ENCODE measurements at places on chromosomes 3 and 15. TPM values are rescaled to one million over a fixed set of nuclear protein-coding genes. Genes with fewer than 3 reads are reported as not detected.

DNA sequence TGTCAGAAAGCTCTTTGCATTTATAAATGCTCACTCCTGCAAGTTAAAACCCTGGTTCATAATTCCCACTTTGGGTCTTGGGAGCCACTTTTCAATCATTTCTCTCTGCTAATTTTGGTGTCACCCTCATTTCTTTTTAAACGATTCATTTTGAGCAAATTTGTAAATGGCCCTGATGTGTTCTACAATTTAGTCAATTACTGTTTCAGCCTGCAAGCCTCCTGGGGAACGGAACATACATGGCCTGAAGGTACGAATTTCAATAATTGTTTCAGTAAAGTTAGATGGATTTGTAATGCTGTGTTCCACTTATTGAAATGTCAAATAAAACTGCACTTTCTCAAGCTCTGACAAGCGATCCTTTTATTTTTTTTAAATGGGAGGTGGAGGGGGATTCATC lies 43.2 kb downstream of the MAP2K5 start:
- DNase-seq: no peak

DNA sequence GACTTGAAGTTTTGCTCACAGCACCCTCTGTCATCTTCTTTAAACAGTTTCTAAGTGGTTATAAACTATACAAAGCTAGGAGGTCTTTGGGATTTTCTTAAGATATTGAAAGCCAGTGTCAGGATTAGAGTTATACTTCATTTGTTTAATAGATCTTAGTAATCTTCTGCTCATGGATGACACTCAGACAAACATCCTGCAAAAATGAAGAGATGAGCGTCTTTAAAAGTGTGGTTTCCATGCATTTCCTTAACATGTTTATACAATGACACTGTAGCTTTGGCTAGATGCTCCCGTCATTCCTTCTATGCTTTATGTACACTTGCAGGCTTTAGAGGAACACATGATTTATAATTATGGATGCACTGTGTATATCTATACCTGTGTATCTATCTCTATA lies 182.2 kb downstream of the NAALADL2 start:
- DNase-seq: no peak

GRCh38 chr3:197226179-197226578 lies 72.2 kb downstream of the DLG1 start:
- no peak for DNase-seq

DNA sequence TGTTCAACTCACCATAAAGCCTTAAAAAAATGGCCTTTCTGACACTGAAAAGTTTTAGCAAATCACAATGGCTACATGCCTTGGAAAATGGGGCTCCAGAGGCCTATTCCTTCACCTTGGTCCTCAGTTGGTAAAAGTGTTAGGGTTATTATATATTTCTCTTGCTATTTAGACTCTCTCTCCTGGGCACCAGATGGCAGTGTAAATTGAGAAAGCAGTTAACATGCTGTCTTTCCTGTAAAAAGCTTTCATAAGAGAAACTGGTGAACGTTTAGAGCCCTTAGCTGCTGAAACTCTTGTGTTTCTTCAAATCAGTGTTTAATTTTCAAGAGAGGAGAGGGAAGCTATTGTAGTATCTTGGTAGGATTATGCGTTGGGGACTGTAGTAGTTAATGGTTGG lies 89.9 kb downstream of the LRTM1 start:
- no peak for DNase-seq

DNA sequence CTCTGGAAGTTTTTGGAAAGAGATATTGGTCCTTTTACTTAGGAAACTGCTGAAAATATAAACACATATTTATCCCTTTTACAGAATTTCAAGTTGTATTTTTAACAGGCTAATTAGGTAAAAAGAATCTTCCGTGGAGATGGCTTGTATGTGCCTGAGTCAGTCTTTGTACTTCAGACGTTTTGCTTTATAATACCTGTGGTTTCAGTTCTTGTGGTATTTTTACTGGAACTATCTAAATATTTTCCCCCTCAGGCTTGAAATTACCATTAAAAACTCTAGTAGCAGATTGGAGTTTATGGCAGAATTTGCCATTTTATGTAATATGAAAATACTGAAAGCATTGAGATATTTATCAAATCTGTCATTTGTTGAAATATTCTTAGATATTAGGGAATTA lies 151.6 kb upstream of the CGNL1 start:
- no peak for DNase-seq

GRCh38 chr3:161406594-161407555 lies 35.6 kb upstream of the SPTSSB start:
- DNase-seq: peak; percentile 62

GRCh38 chr3:33921608-33922007 lies 123.2 kb downstream of the PDCD6IP start:
- DNase-seq: no peak

DNA sequence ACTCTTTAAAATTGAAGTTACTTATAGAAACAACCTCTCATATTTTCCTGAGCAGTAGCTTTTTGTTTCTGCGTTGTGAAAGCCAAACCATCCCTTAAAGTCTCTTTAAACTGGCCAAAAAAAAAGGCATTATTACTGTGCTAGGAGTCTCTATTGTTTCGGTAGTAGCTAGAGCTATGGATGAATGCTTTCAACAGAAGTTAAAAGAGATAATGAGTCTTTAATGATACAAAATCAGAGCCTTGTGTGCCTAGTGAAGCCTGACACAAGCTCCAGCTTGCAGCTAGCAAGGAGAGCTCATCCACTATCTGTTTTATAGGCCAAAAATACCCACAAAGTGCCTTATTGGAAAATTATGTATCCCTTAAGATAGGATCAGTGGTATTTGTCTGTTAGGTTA lies 360.4 kb upstream of the CDIN1 start:
- DNase-seq: no peak

- DNase-seq: no peak
These were observed 66.1 kb upstream of the MEIS2 start for GRCh38 chr15:37166402-37166801.

GRCh38 chr3:132871956-132872355 lies 149.7 kb upstream of the NPHP3 start:
- DNase-seq: no peak

DNA sequence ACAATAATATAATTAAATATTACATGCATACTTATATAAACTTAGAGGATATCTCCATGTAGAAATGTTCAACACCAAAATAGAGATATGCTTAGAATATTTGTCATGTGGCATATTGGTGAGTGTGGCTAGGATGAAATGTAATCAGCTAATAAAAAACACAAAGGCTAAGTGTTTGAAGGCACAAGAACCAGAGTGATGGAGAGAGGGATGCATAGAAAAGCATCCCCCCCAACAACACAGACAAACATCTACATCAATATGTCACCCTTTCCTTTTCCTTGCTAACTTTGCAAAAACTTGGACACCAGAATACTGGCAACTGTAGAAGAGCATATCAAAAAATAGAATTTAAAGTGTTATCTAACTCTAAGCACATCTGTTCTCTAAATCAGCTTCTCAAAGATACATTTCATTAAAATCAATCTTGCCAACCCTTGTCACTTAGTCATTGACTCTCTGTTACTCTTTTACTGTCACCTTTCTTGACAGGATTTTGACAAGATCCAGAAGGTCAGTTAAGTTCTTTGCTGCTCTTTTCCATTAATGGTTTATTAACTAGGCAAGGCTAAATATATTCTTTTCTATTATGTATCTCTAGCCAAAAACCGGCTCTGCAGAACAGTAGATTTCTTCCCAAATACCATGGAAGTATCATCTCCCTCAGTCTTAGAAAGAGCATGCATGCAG lies 695.9 kb downstream of the OTOL1 start:
- no peak for DNase-seq

DNA sequence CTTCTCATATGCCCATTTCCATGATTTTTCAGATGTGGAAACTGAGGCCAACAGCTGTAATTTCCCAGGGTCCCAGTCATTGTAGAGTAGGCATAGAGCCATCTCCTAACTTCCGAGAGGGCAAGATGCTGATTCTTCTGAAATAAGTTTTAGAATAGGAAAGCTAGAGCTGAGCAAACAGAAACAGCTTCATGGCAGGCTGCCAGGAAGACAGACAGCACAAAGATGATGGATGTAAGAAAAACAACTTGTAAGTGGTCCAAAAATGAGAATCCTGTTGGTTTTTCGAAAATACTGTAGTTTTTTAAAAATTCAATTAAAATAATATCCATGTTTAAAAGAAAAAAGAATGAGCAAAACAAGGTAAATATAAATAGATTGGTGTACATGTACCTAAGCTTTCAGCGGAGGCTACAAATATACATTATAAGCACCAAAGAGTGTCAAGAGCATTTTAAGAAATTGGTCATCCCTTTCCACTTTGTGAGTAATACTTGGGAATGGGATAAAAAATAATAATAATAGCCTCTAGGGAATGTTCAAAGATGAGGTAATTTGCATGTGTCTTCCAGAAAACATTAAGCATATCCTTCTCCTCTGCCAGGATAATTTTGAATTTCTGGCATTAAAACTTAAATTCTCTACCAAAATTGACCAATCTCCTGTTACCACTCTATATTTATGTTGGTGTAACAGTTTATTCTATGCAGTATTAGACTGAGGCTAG lies 406.6 kb downstream of the MECOM start:
- no peak for DNase-seq

- no peak for DNase-seq
These were observed 694.6 kb downstream of the TUSC7 start for GRCh38 chr3:117404141-117404540.

DNA sequence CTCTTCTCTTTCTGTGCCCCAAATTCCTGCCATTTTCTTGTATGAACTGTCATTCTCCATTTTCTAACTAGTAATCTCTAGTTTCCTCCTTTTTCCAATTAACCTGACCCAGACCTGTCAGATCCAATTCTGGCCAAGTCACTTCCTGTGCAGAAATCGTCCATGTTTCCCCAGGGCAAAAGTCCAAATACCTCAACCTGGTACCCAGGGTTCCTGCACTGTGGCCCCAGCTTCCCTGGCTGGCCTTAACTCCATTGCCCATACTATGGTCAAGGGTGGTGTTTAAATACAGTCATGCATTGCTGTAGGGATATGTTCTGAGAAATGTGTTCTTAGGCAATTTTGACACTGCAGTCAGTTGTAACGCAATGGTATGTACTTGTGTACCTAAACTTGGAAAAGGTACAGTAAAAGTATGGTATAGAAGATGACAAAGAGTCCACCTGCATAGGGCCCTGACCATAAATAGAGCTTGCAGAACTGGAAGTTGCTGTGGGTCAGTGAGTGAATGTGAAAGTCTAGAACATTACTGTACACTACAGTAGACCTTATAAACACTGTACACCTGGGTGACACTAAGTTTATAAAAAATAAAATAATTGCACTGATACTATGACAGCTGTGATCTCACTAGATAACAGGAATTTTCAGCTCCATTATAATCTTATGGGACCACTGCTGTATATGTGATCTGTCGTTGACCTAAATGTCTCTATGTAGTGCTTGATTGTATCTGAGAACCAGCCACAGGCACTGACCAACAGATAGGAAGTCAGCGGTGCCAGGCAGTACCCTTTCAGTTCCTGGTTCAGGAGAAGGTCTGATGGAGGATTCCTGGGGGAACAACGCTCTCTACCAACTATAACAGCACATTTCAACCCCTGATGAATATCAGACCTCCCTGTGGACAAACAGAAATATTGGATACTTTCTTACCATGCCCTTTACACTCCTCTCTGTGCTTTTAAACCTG lies 336.1 kb upstream of the PROK2 start:
- no peak for DNase-seq

DNA sequence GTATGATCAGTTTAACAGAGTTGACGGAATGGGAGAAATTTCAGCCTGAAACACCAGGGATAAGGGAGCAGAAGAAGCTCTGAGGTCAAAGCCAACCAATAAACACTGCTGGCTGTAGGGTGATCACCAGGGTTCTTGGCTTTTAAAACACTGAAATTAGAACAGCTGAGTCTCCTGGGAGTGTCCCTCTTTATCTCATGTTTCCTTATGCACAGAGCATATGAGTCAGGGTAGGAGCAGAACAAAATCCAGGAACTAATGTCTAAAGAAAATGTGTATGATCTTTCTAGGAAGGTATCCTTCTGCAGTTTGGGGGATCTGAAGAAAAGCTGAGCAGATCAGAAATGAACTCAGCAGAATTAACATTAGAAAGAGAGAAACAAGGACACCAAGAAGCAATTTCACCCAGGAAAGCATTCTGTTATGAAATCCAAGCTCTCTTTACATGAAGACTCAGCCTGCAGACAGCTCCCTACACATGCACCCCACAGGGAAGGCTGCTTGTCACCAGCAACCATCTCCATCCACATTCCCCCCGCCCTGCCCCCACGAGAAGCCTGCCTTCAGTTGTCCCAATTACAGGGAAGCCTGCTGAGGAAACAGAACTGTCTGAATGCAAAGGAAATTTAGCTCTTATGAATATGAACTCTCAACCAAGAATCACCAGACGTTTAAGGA lies 469.7 kb downstream of the PDCD6IP start:
- no peak for DNase-seq

GRCh38 chr3:116842254-116842957 lies 132.8 kb downstream of the TUSC7 start:
- DNase-seq: no peak

- no peak for DNase-seq
These were observed 1087.4 kb downstream of the AGBL1 start for GRCh38 chr15:87167055-87167454.

DNA sequence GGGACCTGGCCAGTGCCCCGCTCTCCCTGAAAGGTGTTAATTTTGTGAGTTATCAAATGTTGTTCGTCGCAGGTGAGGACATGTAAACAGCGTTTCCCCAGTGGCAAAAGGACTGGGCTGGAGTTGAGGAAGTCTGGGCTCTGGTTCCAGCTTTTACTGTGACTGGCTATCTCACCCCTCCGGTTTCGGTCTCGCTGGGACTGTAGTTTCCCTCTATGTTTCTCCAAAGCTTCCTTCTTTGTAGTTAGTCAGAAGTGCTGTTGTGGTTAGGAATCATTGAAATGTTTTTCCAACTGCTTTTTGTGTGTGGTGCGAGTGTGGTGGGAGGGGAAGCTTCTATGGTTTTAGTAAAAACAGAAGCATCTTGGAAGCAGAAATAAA lies 990 bp upstream of the CLDN1 start:
- DNase-seq: no peak

Gene MED12L
- 0.76 TPM for total RNA-seq

Gene MINAR1
- total RNA-seq: 0.71 TPM

Gene DAPK2
- total RNA-seq: 1.3 TPM

Gene RHCG
- total RNA-seq: not detected

Gene IL17RC
- 0.55 TPM for total RNA-seq

Gene IGDCC3
- not detected for total RNA-seq

Gene H1-8
- total RNA-seq: not detected

Measured in activated CD8-positive, alpha-beta T cell treated with anti-CD3 and anti-CD28 coated beads, Interleukin-2, amount 10 ng/mL, durations not matched to agents 7 days and 5 days (primary cell).